AG10803 (cell line): ENCODE measurements at places on chromosomes 1 and 21.

DNA sequence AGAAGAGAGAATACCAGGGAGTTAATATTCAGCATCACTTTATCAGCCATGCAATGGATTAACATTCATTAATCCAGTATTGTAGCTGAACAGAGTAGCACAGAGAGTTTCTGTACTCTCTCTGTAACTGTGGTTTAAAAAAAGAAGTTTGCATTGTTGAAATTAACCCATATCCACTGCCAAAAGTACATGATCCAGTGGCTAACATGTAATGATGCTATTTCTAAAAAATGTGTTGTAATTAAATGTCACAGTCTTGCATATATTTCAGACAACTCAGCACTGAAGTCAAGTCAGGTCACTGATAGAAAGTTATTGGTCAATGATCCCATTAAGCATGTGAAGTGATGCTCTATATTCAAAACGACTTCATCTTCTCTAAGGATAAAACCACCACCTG lies 141.3 kb downstream of the NRIP1 start:
- DNase-seq: peak; percentile 81

DNA sequence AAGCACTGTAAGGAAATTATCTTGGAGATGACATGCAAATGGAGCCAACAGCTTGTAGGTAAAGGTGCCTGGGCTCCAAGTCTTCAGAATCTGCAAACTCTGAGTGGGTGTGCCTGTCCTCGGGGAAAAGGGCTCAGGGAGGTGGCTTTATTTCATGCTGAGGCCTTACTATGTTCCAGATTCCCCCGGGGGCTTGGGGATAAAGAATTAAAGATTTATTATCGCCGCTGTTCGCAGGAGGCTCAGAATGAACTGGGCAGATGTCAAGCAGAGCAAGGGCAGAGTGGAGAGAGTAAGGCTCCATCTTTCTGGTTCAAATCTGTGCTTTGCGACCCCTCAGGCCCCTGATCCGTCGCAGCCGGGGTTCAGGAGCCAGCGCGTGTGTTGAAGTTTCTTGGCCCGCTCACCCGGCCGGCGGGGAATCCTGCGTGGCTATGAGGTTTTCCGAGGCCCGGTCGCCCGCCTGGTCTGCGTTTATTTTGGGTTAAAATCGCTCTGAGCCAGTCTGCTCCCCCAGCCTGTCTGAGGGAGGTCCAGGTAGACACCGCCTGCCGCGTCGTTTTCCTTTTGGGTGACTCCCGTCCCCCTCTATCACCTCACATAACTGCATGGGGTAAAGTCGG lies 19.5 kb downstream of the RHOU start:
- DNase-seq: no peak

GRCh38 chr1:228646717-228647522 lies 88.4 kb upstream of the RHOU start:
- peak; percentile 58 for DNase-seq

DNA sequence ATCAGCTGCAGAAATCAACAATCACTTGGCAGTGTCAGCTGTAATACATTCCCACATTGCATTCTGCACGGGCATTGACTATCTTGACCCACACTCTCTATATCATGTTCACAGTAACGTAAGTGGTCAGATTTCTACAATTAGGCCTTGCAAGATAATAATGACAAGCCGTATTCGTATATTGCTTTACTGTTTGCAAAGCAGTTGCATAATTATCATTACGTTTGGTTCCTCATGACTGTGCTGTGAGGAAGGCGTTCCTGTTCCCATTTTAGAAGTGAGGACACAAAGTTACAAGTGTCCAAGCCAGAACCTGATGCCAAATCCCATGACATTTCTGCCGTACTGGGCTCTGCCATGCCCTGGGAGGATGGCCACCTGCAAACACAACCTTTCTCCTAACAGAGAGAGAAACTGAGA lies 53.5 kb upstream of the TARBP1 start:
- peak; percentile 43 for DNase-seq

GRCh38 chr1:228087771-228088251 lies 5.3 kb downstream of the ARF1 start:
- DNase-seq: peak; percentile 91

- no peak for DNase-seq
These were observed 1646.5 kb downstream of the MRPL39 start for GRCh38 chr21:23960769-23961168.

DNA sequence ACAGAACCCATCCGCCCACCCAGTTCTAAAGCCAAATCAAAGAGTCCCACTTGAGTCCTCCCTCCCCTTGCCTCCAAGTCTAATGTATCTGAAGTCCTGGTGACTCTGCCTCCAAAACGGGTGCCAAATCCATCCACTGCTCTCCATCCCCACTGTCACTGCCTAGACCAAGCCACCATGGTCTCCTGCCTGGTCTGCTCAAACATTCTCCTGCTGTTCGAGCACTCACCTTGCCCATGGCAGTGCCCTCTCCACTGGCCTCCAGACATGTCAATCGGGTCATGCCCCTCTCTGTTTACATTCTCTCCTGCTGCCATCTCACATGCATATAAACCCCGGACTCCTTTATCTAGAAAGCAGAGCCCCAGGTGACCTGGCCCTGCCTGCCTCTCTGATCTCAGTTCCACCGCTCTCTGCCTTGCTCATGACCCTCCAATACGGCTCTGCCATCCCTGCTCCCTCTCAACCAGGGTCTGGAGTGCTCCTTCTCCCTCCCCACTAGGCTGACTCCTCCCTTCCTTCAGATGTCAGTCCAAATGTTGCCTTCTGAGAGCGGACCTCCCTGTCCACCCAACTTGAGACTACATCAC lies 32.1 kb upstream of the MX1 start:
- DNase-seq: no peak

DNA sequence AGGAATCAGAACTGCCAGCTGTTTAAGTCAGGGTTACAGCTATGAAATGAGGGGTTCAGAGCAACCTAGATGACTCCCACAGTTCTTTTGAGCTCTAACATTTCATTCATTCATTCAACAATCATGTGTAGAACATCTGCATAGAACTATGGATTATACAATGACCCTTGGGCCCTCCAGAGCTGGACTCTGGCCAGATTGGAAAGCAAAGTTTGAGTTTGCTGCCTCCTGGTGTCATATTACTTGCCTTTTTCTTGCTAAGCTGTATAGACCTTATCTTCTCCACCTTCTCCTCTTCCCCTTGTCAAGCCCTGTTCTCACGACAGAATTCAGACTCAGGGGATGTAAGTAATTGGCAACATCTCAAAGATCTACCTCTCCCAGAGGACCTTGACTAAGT lies 4.0 kb downstream of the CASQ2 start:
- DNase-seq: no peak

GRCh38 chr1:22450351-22451021 lies 1.2 kb upstream of the ZBTB40 start:
- DNase-seq: no peak

GRCh38 chr1:3746389-3746829 lies 5.8 kb upstream of the CCDC27 start:
- DNase-seq: no peak

DNA sequence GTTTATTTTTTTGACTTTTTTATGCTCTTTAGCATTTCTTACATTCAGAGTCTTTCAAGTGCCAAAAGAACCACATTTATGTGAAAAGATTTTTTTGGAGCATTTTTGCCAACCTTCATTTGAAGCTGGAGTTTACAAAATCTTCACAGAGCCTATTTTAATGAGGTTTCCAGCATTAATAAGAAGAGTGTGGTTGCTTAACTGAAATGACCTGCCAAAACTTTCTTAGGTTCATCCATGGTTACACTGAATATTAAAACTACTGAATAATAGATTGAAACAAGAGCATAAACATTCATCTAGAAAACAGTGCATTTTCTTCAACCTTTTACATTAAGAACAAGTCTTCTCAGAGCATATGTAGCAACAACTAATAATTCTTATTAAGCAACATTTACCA lies 672.3 kb upstream of the CXADR start:
- DNase-seq: peak; percentile 38

DNA sequence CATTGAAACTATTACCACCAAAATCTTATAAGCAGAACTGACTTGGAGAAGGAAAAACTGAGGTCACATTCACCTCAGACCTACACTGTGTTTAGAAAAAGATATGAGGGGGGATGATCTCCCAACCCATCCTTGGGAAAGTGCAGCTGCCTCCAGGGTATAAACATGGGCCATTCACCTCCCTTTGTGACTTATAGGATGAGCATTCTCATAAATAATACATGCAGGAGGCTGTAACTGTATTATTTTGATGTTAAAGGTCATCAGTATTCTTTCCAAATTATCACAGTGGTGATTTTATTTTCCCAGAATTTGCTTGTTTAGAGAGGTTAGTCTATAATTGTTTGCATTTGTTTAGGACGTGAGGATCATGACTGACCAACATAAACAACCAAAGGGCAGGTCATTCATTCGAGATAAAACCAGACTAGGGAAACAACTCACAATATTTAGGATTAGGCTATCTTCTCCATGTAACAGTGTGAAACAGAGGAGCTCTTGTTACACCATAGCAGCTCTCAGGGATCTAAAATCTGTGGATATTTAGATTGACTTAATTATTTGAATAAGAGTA lies 109.2 kb upstream of the NR5A2 start:
- no peak for DNase-seq

DNA sequence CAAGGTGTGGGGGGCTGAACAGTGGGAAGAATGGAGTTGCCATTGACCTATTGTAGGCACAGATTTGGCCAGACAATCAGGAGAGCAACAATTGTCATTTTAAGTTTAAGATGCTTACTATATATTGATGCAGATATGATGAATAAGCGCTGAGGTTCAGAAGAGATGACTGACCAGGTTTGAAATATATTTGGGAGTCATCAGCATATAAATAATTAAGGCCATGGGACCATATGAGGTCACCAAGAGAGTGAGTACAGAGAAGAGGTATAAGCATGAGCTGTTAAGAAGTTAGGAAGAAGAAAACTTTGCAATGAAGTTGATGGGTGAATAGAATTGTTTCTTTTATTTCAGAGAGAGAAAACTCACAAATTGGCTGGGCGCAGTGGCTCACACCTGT lies 4.5 kb upstream of the GADD45A start:
- no peak for DNase-seq

- no peak for DNase-seq
These were observed 20.7 kb downstream of the F5 start for GRCh38 chr1:169565335-169566271.
